ENCODE measurements at places on chromosomes 12 and 14.

- DNase-seq: no peak
Measured at GRCh38 chr12:94987801-94988200, 15.7 kb downstream of the NDUFA12 start.

DNA sequence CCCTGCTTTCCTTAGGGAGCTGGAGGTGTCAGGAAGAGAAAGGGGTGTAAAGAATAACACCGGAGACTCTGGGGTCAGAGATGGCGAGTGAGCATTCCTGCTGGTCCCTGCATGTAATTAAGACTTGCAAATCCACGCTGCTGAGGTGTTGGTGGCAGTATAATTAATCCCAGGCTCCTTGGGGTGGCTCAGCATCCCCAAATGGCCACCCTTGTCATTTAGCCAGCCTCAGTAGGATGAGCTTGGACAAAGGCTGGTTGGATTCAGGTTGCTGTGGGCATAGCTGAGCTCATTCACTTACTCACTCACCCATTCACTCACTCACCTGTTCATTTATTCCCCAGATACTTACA is 174.4 kb upstream of the RPH3A start:
- no peak for DNase-seq

- DNase-seq: no peak
Measured at GRCh38 chr14:55417955-55418354, 6.3 kb upstream of the ATG14 start.

GRCh38 chr14:90579088-90579487 is 182.3 kb downstream of the CALM1 start:
- DNase-seq: no peak

Measured in GDM1 (cell line).